Stimulated activated CD4-positive, alpha-beta T cell treated with anti-CD3 and anti-CD28 coated beads, Interleukin-2, amount 100 ng/mL, for 24 hours (primary cell): ENCODE measurements at places on chromosomes 3 and 15.
A peak's percentile ranks its signal among the peaks of the same experiment; 100 is the strongest.

DNA sequence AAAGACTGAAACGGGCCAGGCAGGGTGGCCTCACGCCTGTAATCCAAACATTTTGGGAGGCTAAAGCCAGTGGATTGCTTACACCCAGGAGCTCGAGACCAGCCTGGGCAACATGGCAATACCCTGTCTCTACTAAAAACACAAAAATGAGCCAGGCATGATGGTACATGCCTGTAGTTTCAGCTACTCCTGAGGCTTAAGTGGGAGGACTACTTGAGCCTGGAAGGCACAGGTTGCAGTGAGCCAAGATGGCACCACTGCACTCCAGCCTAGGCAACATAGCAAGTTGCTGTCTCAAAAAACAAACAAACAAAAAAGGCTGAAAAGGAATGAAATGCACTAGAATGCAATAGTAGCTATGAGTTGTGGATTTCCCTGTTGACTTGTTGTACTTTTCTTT, 94.7 kb downstream of the STAG1 start:
- DNase-seq: no peak

DNA sequence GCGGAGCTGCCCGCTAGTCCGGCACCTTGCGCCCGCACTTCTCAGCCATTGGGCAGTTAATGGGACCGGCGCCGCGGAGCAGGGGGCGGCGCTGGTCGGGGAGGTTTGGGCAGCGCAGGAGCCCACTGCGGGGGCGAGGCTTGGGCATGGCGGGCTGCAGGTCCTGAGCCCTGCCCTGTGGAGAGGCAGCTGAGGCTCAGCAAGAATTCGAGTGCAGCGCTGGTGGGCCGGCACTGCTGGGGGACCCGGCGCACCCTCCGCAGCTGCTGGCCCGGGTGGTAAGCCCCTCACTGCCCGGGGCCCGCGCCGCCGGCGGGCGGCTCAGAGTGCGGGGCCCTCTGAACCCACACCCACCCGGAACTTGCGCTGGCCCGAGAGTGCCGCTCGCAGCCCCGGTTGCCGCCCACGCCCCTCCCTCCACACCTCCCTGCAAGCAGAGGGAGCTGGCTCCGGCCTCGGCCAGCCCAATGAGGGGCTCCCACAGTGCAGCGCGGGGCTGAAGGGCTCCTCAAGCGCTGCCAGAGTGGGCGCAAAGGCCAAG, 835.0 kb downstream of the TBL1XR1 start:
- DNase-seq: no peak

DNA sequence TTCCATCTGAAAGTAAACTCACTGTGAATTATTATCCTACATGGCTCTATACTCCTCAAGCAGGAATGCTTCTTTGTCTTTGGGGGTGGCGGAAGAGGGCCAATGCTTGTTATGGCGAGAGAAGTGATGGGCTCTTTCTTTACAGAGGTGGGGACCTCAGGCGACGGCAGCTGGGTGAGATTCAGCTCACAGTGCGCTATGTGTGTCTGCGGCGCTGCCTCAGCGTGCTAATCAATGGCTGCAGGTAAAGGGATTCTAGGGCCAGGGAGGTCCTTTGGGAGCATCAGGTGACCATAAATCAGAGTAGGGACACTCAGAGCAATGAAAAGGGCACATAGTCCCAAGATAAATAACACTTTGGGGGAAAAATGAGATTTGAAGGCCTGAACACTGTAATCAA, 39.0 kb downstream of the ESYT3 start:
- no peak for DNase-seq

DNA sequence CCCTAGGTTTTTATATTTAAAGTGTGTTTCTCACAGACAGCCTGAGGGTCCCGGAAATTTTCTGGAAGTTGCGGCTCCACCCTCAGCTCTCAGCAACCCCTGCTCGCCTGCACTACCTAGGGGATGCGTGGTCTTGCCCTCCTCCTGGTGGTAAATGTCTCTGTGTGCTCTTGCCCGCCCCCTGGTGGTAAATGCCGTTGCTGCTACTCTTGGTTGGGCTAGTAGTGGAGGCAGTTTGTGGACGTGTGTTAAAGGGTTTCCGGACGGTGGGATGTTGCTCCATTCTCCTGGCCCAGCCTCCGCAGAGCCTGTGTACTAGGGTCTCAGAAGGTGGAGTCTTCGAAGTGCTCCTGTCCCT, 27.4 kb downstream of the STOML1 start:
- peak; percentile 90 for DNase-seq

DNA sequence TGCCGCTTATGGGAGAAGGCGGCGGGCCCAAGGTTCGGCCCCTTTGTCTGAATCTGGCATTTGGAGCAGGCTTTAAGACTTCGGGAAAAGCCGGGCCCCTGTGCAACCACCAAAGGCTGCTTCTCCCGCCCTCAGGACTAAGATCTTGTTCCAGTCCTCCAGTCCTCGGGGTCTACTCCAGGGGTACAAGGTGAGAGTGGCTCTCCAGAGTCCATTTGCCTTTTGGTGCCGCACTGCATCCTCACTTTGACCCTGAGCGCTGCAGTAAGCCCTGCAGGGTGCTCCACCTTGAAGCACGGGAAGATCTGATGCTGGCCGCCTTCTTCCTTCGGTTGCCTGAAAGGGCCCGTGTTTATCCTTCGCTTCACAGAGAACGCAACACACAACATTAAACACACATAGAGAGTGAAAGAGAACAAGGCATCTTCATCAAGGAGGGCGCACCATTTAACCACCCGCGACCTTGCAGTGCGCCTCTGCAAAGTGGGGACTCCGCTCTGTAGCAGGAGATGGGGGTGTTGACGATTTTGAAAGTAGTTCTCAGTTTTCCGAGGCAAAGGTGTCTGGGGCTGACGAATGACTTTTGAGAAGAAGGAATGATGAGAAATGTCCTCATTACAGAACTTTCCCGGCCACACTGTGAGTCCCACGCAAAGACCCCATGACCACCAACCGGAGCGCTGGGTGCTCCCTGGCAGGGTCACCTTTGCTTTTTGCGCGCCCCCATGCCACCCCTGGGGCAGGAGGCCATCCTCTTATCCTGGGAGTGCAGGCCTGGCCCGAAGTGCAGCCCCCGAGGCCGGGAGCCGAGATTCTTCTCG, 1.0 kb downstream of the PIGZ start:
- no peak for DNase-seq

DNA sequence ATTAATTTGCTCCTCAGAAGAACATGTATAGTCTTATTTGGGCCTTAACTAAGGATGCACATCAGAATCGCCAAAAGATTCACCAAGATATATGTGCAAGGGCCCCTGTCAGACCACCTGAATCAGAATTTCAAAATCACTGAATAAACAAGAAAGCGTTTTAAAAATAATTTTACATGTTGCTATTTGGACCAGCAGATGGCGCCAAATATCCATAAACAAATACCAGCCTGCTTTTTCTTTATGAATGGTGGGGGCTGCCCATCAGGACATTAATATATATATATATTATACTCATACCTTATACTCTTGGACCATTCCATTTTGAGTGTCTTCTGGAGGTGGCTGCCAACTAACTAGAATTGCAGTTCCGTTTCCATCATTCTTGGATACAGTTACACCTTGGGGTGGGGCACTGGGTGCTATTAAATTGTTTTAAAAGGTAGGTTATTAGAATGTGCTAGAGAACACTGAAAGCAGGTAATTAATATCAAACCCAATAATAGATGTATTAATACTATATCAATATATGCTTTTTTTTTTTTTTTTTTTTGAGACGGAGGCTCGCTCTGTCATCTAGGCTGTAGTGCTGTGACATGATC, 1108.3 kb downstream of the ROBO1 start:
- peak; percentile 19 for DNase-seq

GRCh38 chr3:67846166-67846565, 191.8 kb upstream of the SUCLG2 start:
- no peak for DNase-seq

GRCh38 chr15:56786966-56787365, 53.7 kb upstream of the ZNF280D start:
- DNase-seq: no peak

DNA sequence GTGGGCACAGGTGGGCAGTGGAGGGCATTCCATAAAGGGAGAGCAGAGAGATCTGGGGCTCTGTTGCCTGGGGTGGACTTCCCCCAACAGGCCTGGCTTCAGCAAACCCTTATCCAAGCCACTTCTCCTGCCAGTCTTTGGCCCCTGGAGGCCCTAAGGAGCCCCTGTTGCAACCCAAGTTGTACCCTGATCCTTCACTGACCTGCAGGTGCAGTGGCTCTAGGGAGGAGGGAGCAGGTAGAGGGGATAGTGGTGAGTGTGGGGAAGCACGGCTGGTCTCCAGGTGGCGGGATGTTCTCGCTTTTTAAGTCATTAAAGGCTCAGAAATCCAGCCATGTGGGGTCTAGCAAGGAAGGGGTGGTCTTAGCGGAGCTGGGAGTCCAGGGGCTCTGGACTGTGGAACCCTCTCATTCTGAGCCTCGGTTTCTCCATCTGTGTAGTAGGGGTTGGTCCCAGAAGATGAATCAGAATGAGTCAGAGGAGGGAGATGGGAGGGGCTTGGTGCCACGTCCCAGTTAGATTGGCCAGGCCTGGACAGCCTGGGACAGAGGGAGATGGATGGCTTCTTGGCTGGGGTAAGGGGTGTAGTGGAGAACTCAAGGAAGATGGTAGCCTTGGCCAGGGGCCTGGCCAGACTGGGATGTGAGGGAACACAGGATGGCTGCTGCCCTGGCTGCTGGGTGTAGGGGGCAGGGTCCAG, 2.6 kb downstream of the ZBTB47 start:
- no peak for DNase-seq

DNA sequence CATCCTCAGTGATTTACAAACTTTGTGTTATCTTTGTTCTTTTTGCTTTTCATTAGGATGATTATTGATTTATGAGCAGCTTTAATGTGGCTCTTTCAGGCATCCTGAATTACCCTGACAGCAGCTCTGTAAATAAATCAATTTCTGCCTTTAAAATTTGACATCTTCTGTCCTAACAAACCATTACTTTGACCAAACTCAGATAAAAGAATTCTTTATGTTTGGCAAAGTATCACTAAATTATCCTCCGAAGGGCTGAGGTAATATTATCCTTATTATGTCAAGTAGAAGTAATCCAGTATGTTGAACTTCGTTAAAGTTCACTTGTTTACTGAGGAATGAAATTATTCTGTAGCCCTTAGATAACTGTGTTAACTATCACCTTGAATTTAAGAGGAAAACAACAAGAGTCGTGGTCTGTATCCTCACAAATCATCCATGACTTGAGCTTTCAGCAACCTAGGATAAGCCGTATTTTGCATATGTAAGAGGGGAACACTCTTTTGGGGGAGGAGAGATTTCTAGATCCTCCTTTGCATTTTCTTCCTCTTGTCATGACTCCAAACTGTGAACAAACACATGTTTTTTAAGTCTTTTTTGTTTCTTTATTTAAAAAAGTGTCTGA, 173.2 kb upstream of the STAC start:
- no peak for DNase-seq

- no peak for DNase-seq
Measured at GRCh38 chr3:100354850-100355249, 20.3 kb downstream of the NIT2 start.

DNA sequence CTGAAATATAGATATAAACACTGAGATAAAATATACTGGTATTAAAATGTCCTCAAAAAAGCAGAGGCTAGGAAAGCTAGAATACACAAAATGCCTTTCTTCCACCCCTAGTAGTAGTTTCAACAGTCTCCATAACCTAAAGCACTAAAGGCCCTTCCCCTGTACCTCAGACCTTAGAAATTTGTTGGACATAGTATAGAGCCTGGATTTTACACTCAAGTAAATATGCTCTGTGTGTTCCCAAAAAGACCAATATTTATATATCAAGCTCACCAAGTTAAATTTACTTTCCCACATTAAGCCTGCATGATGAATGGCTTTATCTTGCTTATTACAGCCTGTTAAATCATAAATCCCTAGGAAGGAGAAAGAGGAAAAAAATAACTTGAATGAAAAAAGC, 378.7 kb upstream of the AZI2 start:
- DNase-seq: no peak

DNA sequence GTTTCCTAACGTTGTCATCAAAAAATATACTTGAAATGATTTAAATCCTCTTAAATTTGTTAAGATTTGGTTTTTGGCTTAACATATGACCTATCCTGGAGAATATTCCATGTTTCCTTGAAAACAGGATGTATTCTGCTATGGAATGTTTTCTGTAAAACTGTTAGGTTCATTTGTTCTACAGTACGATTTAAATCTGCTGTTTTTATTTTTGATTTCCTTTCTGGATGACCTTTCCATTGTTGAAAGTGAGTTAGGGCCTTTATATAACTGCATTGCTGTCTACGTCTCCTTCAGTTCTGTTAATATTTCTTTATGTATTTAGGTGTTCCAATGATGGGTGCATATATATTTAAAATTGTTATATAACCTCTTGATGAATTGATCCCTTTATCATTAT, 465.3 kb upstream of the ALCAM start:
- no peak for DNase-seq

GRCh38 chr3:126540342-126540849, 16.4 kb downstream of the CHST13 start:
- no peak for DNase-seq

DNA sequence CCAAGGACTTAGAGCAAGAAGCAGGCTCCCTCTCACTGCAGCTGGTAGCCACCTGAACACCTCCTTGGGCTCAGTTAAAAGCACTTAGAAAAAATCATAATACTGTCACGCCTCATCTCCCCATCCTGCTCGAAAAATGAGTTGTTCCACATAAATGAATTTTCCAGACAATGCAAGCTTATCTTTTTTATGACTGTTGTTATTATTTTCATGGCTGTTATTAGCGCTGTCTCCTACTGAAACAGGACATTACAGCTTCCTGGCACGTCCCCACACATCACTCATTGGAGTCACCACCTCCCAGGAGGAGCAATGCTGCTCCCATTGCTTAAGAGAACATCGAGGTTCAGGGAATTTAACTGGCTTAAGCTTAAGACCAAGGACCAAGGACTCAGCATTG, 26.5 kb downstream of the CCDC33 start:
- DNase-seq: no peak

DNA sequence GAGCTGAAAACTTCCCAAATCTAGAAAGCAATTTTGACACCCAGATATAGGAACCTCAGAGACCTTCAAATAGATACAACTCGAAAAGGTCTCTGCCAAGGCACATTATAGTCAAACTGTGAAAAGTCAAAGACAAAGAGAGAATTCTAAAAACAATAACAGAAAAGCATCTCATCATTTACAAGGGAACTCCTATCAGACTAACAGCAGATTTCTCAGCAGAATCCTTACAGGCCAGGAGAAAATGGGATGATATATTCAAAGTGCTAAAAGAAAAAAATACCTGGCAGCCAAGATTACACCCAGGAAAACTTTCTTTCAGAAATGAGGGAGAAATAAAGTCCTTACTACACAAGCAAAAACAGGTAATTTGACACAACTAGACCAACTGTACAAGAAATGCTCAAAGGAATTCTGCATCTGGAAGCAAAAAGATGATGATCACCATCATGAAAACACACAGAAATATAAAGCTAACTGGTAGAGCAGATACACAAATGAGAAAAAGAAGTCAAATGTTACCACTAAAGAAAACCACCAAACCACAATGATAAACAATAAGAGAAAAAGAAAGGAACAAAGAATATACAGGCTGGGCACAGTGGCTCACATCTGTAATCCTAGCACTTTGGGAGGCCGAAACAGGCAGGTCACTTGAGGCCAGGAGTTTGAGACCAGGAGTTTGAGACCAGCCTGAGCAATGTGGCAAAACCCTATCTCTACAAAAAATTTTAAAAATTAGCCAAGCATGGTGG, 50.4 kb downstream of the ADAM10 start:
- DNase-seq: no peak

GRCh38 chr3:7817239-7817638, 684.4 kb upstream of the LMCD1 start:
- DNase-seq: no peak

- DNase-seq: no peak
Measured at GRCh38 chr3:174049472-174049871, 651.9 kb downstream of the NLGN1 start.
